ENCODE measurements at places on chromosomes 4 and X.

DNA sequence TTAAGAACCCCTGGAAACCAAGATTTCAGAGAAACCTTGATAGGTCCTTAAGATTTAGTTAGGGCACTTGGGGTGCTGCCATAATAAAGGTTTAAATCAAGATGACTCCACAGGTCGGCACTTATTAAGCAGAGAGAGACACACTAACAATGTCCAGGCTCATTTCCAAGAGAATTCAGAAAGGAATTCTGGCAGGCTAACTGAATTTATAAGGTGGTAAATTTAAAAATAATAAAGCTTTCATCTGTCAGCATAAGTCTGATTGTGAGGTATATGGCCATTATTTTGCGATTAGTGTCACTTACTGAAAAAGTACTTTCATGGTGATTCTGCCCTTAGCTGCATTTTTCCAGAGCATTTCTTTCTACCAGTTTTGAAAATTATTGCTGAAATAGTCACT is 472.7 kb downstream of the ARAP2 start:
- no peak for DNase-seq

DNA sequence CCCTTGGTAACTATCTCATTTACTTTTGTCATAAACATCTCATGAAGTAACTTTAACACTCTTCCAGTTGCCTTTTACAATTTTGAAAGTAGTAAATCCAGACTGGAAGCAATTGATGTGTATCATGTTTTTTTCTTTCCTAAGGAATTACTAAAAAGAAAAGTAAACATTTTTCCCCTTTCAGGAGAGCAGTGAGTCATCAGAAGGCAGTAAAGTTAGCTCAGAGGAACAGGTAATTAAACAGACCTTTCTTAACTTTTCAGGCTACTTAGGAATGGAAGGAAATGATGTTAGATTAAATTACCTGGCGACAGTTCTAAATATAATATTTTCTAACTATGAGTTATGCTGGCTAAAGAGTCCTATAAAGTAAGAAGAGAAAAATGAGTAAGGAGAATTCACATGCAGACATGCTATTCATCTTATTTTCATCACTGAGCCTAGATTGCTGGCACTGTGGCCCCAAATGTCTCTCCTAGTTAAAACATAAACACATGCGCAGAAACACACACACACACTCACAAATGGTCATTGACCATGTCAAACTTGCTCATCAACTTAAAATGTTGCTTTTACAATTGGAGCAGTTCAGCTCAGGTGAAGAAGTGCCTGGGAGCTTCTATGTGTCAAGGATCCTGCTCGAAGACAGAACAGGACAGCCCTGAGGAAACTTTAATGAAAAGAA is 9.3 kb downstream of the DMP1 start:
- DNase-seq, result no peak

- DNase-seq, result no peak
Observed at GRCh38 chrX:129631849-129632248, 22.9 kb downstream of the APLN start.

GRCh38 chrX:78687586-78687985 is 28.5 kb upstream of the RTL3 start:
- DNase-seq, result no peak

GRCh38 chr4:152106113-152106763 is 345.4 kb upstream of the GATB start:
- no peak for DNase-seq

GRCh38 chr4:48361012-48361400 is 19.7 kb downstream of the SLAIN2 start:
- DNase-seq, result no peak

DNA sequence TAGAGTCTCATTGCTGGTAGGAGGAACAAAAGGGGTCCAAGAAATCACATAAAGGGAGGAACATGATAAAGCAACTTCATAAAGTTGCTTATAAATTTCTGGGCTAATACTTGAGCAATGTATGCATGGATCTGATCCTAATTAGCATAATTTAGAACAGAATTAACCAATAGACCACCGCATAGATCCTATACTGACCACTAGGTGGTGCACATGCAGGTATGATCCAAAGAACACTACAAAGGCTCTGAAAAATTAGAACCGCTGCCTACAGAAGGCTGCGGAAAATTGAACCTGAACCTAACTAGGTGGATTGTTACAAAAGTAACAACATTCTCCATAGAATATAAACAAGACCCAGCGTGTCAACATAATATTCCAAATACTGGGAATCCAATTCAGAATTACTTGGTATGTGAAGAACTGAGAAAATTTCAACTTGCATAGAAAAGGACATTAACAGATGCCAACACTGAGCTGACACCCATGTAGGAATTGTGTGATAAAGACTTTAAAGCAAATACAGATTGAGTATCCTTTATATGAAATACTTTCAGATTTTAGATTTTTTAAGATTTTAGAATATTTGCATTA is 23.3 kb downstream of the BRCC3 start:
- DNase-seq, result peak; percentile 39

GRCh38 chr4:109205186-109205585 is 97.3 kb downstream of the COL25A1 start:
- DNase-seq, result no peak

- DNase-seq, result no peak
Observed at GRCh38 chr4:5365071-5366008, 314.1 kb downstream of the STK32B start.

DNA sequence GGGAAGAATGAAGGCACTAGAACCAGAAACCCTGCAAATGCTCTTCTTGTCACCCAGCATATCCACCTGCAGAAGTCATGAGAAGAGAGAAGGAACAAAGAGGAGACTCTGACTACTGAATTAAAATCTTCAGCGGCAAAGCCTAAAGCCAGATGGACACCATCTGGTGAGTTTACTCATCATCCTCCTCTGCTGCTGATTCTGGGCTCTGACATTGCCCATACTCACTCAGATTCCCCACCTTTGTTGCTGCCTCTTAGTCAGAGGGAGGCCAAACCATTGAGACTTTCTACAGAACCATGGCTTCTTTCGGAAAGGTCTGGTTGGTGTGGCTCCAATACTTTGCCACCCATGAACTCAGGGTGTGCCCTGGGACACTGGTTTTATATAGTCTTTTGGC is 181.7 kb downstream of the AR start:
- DNase-seq, result no peak

GRCh38 chr4:161359491-161359890 is 804.3 kb downstream of the FSTL5 start:
- no peak for DNase-seq

GRCh38 chr4:19346636-19347035 is 905.1 kb upstream of the SLIT2 start:
- no peak for DNase-seq

DNA sequence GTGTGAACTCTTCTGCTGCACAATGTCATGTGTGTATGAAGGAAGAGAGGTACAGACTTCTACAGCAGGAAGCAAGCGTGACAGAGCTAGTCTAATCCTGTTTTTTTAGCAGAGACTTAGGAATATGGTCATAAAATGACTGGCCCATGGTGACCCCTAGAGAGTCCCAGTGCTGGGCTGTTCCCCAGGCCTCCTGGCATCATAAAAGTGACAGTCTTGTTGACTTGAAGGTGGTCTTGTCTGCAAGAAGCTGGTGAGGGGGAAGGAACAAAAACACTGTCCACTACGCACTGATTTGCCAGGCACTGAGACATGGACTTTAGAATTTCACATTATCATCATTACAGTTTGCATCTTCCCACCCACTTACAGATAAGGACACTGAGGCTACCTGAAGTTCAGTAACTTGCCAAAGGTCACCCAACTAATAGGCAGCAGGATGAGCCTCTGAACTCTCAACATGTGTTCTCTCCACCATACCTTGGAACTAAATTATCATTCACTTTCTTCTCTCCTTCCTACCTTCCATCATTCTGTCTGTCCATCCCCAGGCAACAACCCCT is 63.0 kb downstream of the HADH start:
- DNase-seq, result no peak

DNA sequence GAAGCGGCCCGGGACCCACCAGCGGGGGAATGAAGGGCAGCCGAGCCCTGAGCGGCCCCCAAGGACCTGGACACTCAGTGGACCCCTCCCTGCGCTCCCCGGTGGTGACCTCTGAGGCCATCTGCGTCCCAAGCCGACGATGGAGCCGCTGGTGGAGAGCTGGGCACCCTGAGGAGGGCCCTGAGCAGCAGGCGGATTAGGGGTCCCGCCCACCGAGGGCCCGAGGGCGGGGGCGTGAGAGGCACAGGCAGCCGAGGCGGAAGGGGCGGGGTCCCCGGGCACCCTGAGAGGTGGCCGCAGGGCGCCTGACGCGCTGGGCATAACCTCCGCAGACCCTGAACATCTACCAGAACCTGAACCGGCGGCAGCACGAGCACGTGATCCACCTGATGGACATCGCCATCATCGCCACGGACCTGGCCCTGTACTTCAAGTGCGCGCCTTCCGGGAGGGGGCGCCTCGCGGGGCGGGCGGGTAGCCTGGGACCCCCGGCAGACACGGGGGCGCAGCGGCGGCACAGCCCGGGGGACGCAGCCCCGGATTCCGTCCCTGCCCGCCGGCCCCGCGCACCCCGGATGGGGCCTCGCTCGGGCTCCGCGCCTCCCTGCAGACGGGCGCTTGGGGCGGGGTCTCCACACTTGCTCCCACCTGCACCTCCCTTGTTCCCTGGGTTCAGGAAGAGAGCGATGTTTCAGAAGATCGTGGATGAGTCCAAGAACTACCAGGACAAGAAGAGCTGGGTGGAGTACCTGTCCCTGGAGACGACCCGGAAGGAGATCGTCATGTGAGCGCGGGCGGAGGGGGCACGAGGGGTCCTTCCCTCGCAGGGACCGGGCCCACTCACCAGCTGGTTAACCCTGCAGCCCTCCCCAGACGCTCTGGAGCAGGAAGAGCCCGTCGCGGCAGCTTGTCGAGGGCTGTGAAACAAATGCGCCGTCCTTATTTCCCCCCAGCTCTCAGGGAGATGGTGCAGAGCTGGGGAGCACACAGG is 10.3 kb downstream of the ATP5ME start:
- no peak for DNase-seq

- DNase-seq, result no peak
Observed at GRCh38 chrX:41110801-41111625, 25.8 kb downstream of the USP9X start.

DNA sequence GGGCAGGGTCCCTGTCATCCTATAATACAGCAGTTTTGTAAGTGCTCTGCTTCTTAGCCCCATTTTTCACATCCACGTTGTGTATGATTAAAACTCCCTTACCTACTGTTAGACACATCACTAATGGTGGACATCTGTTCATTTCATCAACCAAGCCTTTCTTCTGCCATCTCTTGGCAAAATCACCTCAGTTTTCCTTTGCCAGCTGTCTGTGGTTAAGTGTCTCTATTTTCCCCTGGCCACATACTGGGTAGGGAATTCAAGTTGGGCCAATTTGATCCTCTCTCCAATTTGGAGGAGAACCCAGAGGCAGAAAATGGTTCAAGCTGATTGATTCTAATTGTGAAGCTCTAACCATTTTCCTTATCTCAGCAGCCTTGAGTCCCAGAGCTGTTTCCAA is 436.1 kb downstream of the PCDH7 start:
- DNase-seq, result no peak

DNA sequence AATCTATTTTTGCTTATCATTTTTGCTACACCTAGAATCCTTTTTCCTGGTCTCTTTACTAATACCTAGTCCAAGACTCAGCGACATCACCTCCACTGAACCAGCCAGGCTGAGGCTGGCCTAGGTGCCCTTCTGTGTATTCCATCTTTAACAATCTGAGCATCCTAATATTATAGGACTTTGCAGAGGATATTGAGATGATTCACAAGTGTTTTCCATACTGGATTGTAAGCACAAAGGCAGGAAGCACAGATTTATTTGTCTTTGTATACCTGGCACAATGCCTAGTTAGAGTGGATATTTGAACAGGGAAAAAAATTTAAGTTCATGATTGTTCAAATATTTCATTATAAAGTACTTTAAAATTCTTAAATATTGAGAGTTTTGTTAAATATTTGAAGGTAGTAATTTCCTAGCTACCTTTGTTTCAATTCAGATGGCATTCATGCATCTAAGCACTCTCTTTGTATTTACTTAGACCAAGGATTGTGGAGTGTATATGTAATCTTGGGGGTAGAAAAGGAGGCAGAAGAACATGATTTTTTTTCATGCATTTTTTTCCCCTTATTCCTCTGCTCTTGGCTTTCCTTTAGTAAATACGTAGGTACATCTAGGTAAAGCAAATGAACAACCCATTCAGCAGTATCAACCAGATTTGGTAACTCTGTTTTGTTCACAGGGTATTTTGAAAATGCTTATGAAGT is 18.4 kb downstream of the SMARCA5 start:
- no peak for DNase-seq

GRCh38 chrX:119009071-119009470 is 34.7 kb downstream of the LONRF3 start:
- DNase-seq, result no peak

GRCh38 chrX:139112432-139112831 is 400.9 kb upstream of the FGF13 start:
- no peak for DNase-seq

- no peak for DNase-seq
Observed at GRCh38 chrX:8741981-8742380, 10.0 kb upstream of the ANOS1 start.

GRCh38 chr4:56425518-56425917 is 9.9 kb downstream of the PPAT start:
- DNase-seq, result no peak

DNA sequence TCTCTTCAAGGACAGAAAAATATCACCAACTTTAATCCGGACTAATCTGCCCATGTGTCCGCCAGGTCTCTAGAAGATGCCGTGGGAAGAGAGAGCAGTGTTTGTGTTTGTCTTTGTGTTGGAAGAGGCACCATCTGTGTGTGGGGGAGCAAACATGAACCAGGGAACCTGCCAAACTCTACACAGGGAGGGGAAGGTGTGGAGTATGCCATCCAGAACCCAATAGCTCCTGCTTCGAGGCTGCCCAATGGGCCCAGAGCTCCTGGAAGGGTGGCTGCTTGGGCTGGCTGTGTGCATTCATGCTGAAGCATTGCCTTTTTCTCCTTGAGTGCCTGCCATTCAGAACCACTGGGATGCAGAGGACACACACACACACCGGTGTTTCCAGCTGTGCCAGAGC is 536.2 kb downstream of the MID1IP1 start:
- DNase-seq, result peak; percentile 10

- peak; percentile 77 for DNase-seq
Observed at GRCh38 chrX:71178908-71179307, 34.3 kb downstream of the NLGN3 start.
